ENCODE measurements at places on chromosomes 1 and 21. TPM values are rescaled to one million over a fixed set of nuclear protein-coding genes. Genes with fewer than 3 reads are reported as not detected.

DNA sequence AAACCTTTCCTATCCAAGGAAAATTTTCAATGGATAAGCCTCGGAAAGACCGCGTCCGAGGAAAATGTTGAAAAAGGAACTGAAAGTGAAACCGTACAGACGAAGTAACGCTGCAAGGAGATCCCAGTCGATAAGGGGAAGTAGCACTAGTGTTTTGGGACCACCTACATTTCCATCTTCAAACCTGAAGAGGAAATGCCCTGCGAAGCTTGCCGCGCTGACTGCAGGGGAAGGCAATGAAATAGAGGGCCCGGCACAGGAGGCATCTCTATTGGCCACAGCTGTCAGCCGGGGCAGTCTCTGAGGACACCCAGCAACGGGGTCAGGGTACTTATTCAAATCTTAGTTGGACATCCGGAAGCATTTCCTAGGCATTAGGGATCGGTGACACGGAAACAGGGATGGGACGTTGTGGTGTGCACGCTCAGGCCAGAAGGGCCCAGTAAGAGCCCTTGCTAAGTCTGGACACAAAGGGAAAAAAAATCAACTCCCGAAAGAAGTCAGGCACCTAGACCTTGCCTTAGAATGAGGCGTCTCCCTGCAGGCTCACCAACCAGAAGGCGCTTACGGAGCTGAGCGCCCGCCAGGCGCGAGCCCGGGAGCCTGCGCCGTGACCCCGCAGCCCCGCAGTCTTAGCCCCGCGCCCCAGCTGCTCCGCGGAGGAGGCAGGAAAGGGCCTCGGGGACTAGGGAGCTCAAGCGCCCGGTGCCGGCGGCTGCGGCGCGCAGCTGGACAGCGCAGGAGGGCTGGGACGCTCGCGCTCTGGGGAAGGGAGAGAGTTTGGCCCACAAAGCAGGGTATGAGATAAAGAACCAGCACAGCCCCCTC lies 655 bp downstream of the USF1 start:
- peak overlapping the region; percentile 62 for H3K4me3 ChIP-seq
- H3K36me3 ChIP-seq, result peaks cover 51% of the 10 kb centered on the region
- no peaks in the 10 kb centered on the region for H3K27me3 ChIP-seq
- H3K4me1 ChIP-seq, result peaks cover 41% of the 10 kb centered on the region

DNA sequence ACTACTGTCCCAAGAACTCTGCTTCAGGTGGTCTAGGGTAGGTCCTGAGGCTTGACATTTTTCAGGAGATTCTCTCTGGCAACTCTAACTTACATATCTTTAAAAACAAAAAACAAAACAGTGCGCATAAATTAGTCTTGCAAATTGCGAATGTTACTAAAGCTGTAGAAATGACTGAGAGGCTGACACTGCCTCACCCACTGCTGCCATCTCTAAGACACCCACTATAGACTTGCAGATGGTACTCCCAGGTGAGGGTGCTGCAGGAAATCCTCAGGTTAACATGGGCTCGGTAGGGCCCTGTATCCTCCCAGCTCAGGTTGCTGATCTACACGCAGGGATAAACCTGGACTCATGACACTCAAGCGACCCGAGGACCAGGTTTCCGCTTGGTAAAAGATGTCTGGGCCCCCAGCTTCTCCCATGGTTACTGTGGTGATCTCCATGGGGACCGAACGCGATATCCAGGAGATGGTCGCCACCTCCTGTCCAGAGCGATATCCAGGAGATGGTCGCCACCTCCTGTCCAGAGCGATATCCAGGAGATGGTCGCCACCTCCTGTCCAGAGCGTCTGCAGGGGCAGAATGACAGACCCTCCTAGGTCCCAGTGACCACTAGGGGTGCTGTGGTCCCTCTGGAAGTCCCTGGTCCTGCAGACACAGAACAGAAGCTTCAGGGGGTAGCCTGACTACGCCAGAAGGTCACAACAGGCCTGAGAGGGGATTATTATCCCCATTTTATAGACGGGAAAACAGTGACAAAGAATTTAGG lies 16.2 kb upstream of the LY9 start:
- peak; percentile 22 for DNase-seq
- no peaks in the 10 kb centered on the region for H3K27me3 ChIP-seq
- no peak overlapping the region for H3K27ac ChIP-seq

- no peaks in the 10 kb centered on the region for H3K27me3 ChIP-seq
- no peak overlapping the region for H3K4me3 ChIP-seq
- H3K4me1 ChIP-seq, result no peaks in the 10 kb centered on the region
- no peak overlapping the region for H3K27ac ChIP-seq
Measured at GRCh38 chr1:10186331-10187025, 23.9 kb upstream of the KIF1B start.

DNA sequence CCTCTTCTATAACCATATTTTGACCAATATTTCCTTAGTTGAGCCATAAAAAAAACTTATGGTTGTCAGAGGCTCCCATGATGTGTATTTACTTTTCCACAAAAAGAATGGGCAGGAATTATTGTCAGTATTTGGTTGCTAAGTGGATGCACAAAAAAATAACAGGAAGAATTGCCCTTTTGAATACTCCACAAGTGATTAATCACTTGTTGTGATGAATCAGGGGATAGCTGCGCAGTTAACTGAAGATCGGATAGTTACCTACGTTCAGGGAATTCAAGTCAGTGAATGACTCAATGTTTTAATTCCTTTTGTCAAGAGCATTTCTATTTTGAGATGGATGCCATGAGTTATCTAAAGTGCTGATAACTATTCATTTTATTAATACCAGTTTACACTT lies 785.2 kb upstream of the B3GALT2 start:
- H3K4me1 ChIP-seq, result no peaks in the 10 kb centered on the region
- no peak for DNase-seq
- H3K27me3 ChIP-seq, result no peaks in the 10 kb centered on the region

DNA sequence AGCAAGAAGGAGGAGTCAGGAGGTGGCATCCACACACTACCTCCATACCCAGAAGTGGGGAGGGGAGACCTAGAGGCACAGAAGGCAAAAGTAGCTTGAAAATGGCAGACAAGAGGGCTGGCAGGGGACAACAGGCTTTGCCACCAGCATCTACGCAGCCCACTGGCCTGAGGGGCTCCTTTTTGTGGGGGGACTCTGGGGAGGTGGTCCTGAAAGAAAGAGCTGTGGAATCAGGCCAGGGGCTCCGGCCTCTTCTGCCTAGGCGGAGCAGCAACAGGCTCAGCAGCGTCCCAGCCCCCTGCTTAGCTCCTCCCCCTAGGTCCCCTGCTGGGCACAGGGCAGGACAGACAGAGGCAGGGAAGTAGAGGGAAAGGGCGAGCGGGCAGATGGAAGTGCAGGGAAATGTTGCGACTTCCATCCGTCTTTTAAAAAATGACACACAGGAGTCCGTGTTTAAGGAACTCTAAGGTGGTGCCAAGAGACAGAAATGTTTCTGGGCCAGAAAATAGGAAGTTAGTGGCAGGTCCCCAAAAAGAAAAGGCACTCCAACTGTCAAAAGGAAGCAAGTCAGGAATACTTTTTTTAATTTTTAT lies 10.0 kb upstream of the LEFTY2 start:
- H3K27me3 ChIP-seq, result peaks cover 7% of the 10 kb centered on the region
- H3K27ac ChIP-seq, result no peak overlapping the region
- DNase-seq, result no peak
- H3K4me3 ChIP-seq, result no peak overlapping the region

- H3K27me3 ChIP-seq, result no peaks in the 10 kb centered on the region
- no peak overlapping the region for H3K4me3 ChIP-seq
- no peaks in the 10 kb centered on the region for H3K36me3 ChIP-seq
- DNase-seq, result no peak
Measured at GRCh38 chr1:18244762-18245161, 137.2 kb downstream of the IGSF21 start.

DNA sequence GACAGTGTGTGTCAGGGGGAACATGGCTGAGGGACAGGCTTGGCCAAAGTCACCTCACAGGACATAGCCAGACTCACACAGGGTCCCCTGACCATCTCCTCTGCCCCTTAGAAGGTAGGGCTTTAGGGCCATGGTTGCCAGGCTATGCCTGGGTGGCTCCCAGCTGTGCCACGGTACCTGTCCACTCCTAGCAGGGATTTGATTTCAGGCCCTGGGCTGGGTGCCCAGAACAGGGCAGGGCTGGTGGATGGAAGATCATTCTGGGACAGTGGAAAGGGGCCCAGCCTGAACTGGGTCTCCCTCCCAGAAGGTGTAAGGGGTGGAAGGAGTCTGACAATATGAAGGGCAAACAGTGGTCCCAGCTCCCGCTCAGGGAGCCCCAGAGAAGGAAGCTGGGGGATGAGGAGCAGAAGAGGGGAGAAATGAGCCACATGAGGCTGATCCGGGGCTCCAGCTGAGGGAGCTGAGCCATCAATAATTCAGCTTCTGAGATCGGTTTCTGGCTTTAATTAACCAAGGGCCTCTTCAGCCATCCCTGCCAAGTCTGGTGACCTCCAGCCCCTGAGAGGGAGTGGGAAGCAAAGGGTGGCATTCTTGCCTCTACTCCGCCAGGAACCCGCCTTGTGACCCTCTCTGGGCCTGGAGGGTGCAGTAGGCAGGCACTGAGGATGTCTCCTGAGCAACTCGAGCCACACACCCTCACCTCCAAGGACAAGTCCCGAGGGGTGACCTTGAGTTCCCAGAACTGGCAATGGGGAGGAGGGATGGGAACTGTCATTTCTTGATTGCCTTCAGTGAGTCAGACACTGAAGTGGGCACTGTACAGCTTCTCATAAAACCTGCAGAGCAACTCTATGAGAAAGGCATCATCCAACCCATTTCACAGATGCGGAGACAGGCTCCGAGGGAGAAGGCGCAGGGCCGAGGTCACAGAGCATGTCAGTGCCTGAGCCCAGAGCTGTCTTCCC lies 2.1 kb downstream of the CD164L2 start:
- no peak for DNase-seq
- H3K27me3 ChIP-seq, result no peaks in the 10 kb centered on the region

DNA sequence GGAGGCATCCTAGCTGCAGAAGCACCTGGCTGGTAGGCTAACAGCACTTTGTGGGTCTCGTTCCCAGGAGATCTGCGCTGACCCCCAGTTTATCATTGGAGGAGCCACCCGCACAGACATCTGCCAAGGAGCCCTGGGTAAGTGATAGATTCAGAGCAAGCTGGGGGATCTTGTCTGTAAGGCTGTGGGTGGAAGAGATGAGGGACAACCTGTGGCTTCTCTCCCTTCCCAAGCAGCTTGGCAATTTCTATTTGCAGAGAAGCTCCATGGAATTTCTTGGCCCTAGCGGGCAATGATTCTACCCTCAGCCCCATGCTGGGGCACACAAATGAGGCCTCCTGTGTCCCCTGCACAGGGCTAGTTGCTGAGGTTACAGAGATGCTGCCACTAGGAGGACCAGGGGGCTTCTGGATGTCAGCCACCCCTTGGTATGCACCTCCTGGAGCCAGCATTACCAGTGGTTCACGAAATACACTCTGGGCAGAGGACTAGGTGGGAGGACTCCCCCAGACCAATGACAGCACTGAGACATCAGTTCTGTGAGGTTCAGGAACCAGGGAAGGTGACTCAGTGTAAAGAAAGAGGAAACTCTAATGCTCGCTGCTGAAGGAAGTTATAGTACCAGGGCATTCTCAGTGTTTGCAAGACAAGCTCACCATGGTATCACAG lies 5.5 kb downstream of the CAPN2 start:
- H3K4me1 ChIP-seq, result peaks cover 90% of the 10 kb centered on the region
- H3K36me3 ChIP-seq, result peaks cover 40% of the 10 kb centered on the region
- no peaks in the 10 kb centered on the region for H3K27me3 ChIP-seq
- no peak for DNase-seq
- peak overlapping the region; percentile 79 for H3K27ac ChIP-seq

- DNase-seq, result no peak
- no peaks in the 10 kb centered on the region for H3K27me3 ChIP-seq
- H3K27ac ChIP-seq, result peak overlapping the region; percentile 6
- H3K36me3 ChIP-seq, result no peaks in the 10 kb centered on the region
- H3K4me1 ChIP-seq, result peaks cover 39% of the 10 kb centered on the region
Measured at GRCh38 chr1:193408782-193409293, 222.4 kb upstream of the B3GALT2 start.

DNA sequence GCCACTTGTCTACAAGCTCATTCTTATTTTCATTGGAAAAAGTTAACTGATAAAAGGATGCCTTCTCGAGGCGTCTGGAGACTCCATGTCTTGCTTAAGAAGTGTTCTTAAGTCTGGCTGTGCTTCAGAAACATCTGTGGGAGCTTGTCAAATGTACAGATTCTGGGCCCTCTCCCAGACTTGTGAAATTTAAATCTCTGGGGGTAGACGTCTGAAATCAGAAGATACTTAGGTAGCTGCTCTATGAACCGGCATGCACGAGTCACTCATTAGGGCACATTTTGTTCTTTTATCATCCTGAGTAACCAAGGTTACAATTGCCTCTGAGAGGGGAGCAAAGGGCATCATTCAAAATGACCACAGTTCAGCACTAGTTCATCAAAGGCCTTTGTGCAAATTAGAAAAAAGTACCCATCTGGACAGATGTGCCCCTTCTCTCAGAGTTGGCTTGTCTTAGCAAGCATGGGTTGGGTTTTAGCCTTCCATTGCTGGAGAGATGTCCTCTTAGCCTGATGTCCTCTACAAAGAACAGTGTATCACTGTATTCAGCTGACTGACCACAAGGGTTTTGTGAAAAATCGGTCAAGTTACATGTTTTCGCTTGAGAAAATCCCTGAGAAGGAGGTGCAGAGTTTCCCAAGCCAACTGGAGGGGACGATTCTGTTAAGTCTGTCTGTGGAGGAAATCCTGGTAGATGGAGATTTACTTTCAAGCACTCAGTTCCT lies 156.9 kb downstream of the ASTN1 start:
- no peaks in the 10 kb centered on the region for H3K27me3 ChIP-seq
- no peaks in the 10 kb centered on the region for H3K4me1 ChIP-seq
- no peaks in the 10 kb centered on the region for H3K36me3 ChIP-seq
- no peak overlapping the region for H3K27ac ChIP-seq

DNA sequence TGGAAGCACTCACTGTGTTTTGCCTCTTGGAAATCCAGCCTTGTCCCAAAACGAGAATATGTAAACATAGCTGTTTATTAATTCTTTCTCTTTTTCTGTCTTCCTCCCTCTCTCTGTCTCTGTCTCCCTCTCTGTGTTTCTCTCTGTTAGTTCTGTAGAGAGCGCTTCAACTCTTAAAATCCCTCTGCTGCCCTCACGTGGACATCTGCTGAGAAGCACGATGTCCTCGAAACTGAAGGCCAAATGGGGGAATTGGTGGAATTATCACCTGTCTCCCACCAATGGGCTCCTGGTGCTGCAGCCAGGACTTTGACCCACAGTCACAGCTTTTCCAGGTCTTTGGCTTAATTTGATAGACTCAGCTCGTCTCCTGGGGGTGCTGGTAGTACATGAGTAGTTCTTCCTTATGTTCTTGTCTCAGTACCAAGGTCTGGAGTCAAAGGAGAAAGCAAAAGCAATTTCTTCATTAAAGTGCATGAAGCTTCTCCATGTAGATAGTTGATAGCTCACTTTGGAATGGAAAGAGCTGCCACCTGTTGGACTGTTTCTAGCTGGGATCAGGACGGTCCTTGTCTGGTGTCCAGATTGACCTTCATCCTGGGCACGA lies 5.5 kb upstream of the GBP6 start:
- peak; percentile 81 for DNase-seq
- H3K36me3 ChIP-seq, result no peaks in the 10 kb centered on the region
- H3K4me3 ChIP-seq, result no peak overlapping the region
- H3K4me1 ChIP-seq, result peaks cover 27% of the 10 kb centered on the region

GRCh38 chr1:209218981-209219380 lies 364.5 kb upstream of the CAMK1G start:
- H3K4me1 ChIP-seq, result no peaks in the 10 kb centered on the region
- H3K27ac ChIP-seq, result no peak overlapping the region
- no peak overlapping the region for H3K4me3 ChIP-seq
- H3K36me3 ChIP-seq, result no peaks in the 10 kb centered on the region
- H3K27me3 ChIP-seq, result no peaks in the 10 kb centered on the region
- no peak for DNase-seq

The CRYAA gene
- total RNA-seq, result not detected

The C1QTNF12 gene
- total RNA-seq, result 2.4 TPM

The GREM2 gene
- 1.6 TPM for total RNA-seq

The PROK1 gene
- total RNA-seq, result not detected

The NENF gene
- total RNA-seq, result 21.0 TPM

Measured in CD4-positive, alpha-beta memory T cell (primary cell).